ENCODE measurements at places on chromosomes 5 and 9.
A peak's percentile ranks its signal among the peaks of the same experiment; 100 is the strongest.

DNA sequence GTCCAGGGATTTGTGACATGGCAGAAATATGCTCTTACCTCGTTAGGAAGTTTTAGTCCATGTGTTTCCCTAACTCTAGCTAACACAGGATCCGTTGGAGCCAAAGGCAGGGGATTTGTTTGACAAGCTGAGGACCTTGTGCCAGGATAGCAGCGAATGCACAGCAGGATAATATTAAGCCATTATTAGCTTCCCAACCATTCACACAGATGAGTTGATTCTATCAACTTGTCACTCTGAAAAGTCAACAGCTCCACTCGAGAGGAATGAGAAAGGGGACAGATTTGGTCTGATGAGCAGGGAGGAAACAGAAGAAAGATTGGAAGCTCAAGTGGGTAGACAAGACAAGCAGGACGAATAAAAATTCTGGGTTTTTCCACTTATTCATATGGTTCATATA lies 106.2 kb downstream of the FSTL4 start:
- no peak for DNase-seq

GRCh38 chr5:66848749-66849641 lies 252.8 kb downstream of the MAST4 start:
- DNase-seq, result no peak

DNA sequence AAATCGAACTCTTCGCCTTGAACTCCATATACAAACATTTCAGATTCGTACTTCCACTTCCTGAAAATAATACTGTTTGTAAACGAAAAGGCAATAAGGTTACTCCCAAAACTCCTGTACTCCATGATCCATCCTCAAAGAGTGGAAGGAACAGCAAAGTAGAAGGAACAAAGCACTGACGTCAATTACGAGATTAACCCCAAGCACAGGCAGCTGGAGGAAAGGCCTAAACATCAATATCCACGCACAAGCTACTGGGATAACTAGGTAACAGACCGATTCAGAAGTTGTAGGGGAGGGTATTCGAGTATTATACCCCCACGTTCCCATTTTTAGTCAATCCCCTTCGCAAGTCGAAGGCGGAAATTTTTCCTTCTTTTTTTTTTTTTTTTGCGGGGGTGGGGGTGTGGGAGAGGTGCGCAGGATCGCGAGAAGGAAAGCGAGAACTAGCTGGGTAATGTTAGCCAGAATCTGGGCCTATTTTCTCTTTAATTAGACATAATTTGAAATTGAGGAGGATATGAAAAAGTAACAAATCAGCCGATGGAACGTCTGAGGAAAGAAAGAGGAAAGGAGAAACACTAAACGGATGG lies 909 bp downstream of the AFF4 start:
- no peak for DNase-seq

DNA sequence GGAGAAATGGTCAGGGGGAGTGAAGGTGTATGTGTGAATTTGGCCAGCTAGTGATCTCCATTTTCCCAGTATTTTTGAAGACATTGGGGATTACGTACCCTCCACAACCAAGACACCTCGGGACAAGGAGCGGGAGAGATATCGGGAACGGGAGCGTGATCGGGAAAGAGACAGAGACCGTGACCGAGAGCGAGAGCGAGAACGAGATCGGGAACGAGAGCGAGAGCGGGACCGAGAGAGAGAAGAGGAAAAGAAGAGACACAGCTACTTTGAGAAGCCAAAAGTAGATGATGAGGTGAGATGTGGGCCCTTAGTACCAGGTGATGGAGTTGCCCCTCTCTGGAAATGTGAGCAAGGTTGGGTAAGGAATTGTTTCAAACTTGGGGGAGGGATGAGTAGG lies 5.8 kb upstream of the WDR55 start:
- DNase-seq, result no peak

GRCh38 chr9:117782931-117783788 lies 79.0 kb downstream of the TLR4 start:
- peak; percentile 77 for DNase-seq

DNA sequence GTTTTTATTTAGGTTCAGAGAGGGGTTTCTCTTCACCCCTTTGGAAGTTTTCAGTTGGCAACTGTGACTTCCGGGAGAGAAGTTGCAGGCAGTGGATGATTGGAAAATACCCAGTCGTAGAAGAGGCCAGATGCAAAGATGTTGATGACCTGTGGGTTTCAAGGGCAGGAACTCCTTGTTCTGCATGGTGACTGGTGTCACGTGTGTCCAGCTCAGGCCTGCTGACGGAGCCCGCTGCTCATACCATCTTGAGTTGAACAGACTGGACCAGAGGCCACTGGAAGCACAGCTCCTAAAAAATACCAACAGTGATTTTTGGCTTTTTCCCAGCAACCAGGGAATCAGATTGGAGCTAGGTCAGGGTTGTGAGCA lies 243.9 kb upstream of the KLF4 start:
- DNase-seq, result no peak

DNA sequence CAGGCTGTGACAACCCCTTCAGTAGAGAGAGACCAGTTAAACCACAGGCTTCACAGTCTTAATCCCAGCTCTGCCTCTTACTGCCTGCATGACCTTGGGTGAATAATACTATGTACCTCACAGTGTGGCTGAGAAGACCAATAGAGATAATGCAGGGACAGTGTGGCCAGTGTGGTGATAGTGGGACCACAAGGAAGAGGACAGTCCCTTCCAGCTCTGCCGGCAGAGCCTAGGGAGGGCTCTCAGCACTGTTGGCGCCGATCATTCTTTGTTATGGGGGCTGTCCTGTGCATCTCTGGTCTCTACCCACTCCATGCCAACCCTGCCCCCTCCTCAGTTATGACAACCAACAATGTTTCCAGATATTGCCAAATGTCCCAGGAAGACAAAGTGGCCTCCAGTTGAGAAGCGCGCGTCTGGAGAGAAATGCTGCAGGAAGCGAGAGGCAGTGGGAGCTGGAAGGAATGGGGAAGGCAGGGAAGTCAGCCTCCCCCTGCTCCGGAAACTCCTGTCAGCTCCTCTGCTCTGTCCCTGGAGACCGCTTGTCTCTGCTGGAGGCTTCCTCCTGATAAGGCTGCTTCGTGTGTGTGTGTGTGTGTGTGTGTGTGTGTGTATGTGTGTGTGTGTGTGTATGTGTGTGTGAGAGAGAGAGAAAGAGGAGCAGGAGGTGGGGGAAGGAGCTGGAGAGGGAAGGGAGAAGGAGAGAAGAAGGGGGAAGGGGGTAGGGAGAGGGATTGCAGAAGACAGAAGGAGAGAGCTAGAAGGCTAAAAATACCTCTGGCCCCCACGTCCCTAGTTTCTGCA lies 31.8 kb upstream of the FABP6 start:
- DNase-seq, result no peak

GRCh38 chr5:57007344-57007743 lies 55.4 kb upstream of the MIER3 start:
- no peak for DNase-seq

DNA sequence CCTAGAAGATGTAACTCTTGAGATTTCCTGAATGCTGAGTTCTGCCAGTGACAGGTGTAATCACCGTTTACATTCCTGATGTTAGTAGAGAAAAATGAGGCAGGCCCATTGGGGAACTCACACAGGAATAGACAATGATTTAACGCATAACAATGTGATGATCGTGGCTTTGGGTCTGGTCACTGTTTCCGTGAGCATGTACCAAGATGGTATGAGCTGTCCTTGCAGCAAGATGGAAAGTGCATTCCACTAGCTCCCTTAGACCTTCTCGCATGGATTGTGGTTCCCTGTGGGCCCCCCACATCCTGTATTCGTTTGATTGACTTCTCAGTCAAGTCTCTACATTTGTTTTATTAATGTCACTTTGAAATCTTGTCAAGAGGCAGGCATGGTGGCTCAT lies 124.0 kb upstream of the DAP start:
- no peak for DNase-seq

DNA sequence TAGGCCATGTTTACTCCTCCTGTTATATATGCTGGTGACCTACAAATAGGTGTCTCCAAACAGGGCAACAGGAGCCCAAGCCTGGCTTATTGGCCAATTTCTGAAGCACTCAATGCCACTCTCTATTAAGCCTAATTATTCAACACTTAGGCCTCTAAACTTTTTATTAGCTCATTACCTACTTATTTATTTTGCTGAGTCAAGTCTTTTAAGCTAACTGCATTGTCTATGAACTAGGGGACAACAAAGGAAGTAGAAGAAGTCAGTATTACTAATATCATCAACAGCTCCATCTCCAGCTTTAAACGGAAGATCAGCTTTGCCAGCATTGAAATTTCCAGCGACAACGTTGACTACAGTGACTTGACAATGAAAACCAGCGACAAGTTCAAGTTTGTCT lies 28.2 kb downstream of the GABRP start:
- DNase-seq, result no peak

DNA sequence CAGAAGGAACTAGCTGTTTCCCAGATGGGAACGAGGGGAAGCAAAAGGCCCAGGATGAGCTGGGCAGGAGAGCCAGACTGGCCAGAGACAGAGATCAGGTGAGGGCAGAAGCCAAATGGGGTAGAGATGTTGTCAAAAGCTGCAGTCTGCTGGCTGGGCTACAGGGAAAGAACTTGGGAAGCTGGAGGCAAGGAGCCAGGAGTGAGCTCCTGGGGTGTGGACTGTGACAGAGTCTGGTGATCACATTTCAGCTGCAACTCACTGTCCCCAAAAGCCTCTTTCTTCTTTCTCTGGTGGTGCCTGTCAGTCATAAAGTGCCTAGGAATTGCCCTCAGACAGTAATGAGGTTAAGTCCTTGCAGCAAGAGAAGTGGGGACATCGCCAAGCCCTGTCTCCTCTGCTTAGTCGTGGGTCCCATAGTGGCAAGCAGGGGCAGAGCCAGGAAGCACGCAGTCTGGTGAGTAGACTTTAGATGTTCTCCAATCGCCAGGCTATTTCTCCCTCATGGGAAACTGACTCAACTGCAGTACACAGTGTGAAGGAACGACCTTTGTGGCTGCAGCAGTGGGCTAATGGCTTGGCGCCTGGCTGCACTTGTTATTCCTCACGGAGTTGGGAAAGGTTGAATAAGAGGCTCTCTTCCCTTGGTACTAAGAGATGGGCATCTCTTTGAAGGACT lies 2.5 kb upstream of the FSD1L start:
- no peak for DNase-seq

DNA sequence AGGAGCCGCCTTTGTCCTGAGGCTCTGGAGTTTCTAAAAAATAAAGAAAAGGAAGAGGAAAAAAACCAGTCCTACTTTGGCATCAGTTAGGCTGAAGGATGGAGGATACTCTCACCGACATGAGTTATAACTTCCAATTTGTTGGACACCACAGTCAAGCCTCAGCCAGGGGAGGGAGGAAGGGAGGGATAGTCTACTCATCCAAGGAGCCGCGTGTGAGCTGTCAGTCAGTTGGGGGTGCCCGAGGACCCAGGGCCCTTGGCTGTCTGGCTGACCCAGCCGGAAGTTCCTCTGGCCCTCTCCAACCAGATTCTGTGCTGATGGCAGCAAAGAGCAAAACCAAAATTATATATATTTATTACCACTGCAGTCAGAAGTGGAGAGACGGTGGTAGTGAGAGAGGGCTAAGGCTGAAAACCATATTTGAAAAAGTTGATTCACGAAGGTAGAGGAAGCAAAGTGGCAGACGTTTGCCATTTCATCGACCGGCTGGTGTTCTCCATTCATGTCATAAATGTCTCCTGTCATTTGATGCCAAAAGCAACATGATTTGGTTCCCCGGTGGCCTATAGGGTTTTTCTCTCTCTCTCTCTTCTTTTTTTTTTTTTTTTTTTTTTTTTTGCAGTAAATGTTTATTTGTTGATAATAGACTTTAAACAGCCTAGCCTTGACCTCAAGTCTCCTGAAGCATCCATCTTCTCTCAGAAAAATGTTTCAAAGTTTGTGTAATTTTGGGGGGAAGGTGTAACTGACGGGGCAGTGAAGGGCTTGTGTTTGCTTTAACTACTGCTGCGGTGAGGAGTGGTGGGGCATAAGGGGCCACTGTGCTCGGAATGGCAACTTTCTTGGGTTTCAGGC lies 7.6 kb downstream of the LMX1B start:
- no peak for DNase-seq

- no peak for DNase-seq
These were observed 28.8 kb downstream of the NAA35 start for GRCh38 chr9:85969727-85970126.
